ENCODE measurements at places on chromosomes 11 and 22.
A peak's percentile ranks its signal among the peaks of the same experiment; 100 is the strongest.

GRCh38 chr11:102109896-102110760 lies at the start of gene YAP1:
Gene YAP1, plus strand, starts transcription at chr11:102110447. Its CDS starts 402 bp downstream, at chr11:102110849.
- peak; percentile 31 for DNase-seq

- no peak for DNase-seq
Measured at GRCh38 chr22:36938028-36938425, 24.6 kb downstream of the CSF2RB start.

DNA sequence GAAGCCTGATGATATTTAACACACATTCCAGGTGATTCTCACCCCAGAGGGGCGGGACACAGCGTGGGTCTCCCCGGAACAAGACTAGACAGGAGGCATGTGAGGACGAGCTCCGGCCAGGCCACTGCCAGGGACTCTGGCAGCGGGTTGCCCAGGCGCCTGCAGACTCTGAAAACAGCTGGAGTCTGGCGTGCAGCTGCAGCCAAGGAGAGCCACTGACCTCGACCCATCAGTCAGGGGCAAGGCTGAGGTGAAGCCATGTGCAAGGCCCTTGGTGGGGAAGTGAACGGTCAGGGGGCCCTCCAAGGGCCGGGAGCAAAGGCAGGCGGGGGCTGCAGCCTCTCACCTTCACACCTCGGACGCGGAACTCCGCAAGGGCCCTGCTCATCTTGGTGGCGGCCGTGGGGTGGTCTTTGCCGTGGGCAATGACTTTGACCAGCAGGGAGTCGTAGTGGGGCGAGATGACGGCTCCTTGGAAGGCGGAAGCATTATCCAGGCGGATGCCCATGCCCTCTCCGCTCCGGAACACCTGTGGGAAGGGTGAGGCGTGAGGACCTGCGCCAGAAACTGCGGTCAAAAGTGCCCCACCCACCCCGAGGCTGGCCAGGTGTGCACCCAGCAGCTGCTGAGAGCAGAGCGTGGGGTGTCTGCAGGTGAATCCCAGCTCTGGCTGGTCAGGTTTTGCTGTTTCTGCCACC lies 6.7 kb downstream of the LRFN4 start:
- DNase-seq: no peak

- DNase-seq: no peak
Measured at GRCh38 chr22:27443306-27443705, 358.2 kb downstream of the MN1 start.

GRCh38 chr11:2990617-2991451 lies 1.3 kb downstream of the NAP1L4 start:
- DNase-seq: no peak

- DNase-seq: no peak
Measured at GRCh38 chr22:24179478-24180210, 1.6 kb upstream of the SUSD2 start.

DNA sequence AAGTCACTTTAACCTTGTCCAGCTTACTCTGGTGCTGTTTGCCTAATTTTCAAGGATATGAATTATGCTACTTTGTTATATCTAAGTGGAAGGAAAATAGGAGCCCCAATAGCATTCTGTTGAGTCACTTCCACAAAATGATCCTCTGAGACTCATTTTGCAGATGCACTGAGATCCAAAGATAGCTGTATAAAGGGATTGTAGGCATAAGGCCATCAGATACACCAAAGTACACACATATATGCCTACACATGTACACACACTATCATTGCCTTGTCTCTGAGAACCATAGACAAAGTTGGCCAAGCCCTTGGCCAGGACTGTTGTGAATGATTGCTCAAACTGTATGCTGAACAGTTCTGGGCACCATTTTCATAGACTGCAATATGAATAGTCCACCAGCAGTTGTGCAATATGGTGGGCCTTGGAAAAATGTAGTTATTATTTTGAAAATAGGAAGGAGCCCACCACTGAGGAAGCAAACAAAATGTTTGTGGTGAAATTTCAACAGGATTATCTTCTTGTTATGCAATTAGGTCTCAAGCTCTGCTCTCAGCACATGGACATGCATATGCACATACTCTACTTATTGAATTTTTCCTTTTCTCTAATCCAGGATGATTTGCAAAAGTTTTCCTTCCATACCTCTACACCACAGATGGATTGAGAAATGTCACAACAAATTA lies 186.0 kb upstream of the CTSC start:
- no peak for DNase-seq

DNA sequence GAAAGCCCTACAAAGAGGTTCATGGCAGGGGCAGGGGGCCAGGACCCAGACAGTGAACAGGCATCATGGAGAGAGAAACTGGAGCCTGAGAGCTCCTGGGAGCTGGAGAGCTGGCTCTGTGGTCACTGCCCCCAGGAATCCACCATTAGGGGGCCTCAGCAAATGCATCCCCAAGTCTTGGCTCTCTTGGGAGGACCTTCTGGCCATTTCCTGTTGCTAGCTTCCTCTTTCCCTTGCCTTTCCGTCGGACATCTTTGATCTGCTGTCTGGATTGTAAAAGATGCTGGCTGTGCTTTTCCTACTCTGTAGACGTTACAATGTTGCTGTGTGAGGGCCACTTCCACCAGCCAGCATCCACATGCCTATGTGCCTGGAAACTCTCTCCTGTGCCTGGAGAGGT lies 7.1 kb upstream of the CRYBB2 start:
- DNase-seq: no peak

DNA sequence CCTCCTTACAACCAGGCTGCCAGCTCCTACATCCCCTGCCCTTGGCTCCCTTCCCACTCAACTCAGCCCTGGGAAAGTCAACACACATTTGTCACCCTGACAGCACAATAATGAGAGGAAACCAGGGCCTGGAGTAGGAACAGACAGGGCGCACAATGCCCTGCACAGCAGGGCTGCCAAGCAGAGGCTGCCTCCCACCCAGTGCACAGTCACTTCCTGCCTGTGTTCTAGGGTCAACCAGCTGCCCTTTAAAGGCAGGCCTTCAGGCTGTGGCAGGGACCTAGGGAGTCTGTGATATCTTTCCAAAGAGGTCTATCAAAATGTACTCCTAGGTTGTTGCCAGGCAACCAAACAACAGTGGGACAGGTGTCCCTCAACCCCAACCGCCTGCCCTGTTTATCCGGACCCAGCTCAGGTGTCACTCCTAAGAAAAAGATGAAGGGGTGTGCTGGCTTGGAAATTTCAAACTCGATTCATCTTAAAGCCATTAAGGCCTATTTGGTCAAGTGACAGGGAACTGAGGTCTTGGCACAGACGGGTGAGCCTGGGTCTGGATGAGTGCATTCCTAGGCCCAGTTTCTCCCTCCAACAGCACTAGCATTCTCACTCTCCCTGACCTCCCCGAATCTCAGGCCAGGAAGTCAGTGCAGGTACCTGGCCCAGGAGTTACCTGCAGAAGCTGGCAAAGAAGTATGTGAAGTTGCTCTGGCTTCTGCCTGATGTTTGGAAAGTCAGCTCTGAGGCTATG lies 110.3 kb upstream of the PITPNB start:
- peak; percentile 63 for DNase-seq

DNA sequence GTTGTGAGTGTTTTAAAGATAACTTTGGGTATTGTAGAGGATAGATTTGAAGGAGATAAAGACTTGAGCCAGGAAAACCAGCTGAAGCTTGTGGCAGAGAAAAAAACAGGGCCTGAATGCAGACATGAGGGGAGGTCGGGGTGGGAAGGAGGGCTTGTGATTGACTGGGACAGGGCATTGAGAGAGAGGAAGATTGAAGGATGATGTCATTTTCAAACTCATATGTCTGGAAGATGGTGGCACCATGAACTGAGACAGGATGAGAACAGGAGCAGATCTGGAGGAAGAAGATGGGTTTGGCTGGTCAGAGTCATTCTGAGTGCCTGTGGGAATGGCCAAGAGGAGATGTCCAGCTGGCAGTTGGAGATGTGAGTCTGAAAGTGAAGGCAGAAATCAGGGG lies 14.7 kb downstream of the CSNK2A3 start:
- DNase-seq: no peak

DNA sequence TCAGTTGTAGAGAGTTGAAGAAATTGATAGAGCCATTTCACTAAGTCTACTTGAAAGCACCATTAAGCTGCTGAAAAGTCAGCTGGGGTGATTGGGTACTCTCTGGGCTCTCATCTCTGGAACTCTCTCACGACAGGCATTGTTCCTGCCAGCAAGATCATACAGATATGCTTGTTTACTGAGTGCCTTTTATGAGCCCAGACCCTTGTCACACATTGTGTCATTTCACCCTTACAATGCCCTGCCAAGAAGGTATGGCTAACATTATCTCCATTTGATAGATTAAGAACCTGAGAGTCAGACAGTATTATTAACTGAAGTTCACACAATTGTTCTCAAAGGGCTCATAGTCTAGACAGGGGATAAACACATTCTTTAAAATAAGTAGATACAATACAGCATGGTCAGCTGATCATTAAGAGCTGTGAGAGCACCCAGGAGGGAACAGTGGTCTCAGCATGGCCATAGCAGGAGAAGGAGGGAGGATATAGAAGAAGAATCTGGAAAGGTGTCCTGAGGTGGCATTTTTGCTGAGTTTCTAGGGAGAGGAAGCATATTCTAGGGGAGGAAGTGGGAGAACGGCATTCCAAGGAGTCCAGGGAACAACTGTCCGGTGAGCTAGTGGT lies 580.5 kb downstream of the INSC start:
- DNase-seq: no peak

DNA sequence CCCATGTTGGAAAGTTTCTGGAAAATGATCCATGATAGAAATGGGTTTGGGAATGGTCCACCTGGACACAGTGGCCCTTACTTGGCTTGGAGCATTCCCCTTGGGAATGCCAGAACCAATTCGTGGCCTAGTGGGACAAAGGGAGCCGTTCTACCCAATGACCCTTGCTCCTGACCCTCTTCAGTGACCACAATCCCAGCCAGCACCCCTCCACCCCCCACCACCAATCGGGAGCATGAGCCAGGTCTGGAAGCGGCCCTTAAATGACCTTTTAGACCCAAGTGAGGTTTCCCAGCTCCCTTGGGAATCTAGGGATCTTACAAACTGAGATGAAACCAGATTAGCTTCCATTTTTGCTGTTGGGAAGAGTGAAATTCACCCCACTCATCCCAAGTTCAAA lies 51.3 kb upstream of the CDON start:
- DNase-seq: no peak

DNA sequence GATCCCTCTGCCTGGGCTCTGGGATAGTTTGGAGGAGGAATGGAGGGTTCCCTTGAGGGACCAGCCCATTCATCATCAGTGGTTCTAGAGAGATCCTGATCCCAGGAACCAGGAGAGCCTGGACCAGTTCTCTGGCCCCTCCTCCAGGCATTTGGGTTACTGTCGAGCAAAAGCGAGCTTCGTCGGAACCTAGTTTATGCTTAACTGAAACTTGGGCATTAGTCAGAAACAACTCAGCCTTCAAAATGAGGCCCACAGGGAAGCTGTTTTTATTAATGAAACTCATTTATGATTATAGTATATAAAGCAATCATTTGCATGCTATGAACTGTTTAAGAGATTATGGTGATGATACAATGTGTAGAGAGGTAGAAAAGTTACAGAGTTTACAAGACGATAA lies 61.4 kb downstream of the LIF start:
- no peak for DNase-seq

GRCh38 chr11:59822989-59823566 lies 12.5 kb upstream of the MRPL16 start:
- peak; percentile 25 for DNase-seq

- no peak for DNase-seq
Measured at GRCh38 chr11:120501440-120501839, 10.1 kb upstream of the GRIK4 start.

DNA sequence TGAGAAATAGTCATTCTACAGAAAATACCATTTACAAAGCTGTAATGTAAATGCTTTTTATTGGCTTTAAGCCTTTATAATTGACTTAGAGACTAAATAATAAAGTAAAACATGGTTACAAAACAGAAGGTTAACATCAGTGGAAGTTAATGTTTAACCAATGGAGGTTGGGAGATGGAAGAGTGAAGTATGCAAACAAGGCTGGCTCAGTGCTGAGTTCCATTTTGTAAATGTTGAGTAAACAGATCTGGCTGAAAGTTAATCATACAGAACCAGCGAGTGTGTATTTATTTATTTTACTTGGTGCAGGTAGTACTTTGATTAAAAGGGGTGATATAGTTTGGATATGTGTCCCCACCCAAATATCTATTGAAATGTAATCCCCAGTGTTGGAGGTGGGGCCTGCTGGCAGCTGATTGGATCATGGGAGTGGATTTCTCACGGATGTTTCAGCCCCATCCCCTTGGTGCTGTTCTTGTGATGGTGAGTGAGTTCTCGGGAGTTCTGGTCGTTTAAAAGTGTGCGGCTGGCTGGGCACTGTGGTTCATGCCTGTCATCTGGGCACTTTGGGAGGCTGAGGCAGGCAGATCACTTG lies 827.4 kb downstream of the OPCML start:
- no peak for DNase-seq

All from GDM1 (cell line).